ENCODE measurements at places on chromosomes 3 and 15. TPM values are rescaled to one million over a fixed set of nuclear protein-coding genes. Genes with fewer than 3 reads are reported as not detected.

Gene SPTBN5
- polyA plus RNA-seq: 2.0 TPM

Gene WNT5A
- 7.1 TPM for polyA plus RNA-seq

Gene CFAP92
- polyA plus RNA-seq: 0.62 TPM

Gene GOLGA8G
- polyA plus RNA-seq: not detected

Gene BFSP2
- not detected for polyA plus RNA-seq

Gene LRRN1
- 0.87 TPM for polyA plus RNA-seq

Gene ROPN1B
- polyA plus RNA-seq: 0.16 TPM

Gene RHOV
- 4.0 TPM for polyA plus RNA-seq

Gene CNTN4
- polyA plus RNA-seq: 7.2 TPM

Gene NANOGP8
- not detected for polyA plus RNA-seq

Gene HIGD2B
- polyA plus RNA-seq: not detected

Gene ZNF662
- polyA plus RNA-seq: 5.1 TPM

Gene ADAMTS17
- 2.8 TPM for polyA plus RNA-seq

Gene ANKRD34C
- not detected for polyA plus RNA-seq

Gene TMEM158
- polyA plus RNA-seq: 11.2 TPM

Gene SLC27A2
- polyA plus RNA-seq: 1.9 TPM

Gene ACTR8
- polyA plus RNA-seq: 11.3 TPM

Gene MYL3
- polyA plus RNA-seq: 4.0 TPM

Gene SIDT1
- polyA plus RNA-seq: 2.2 TPM

Gene SPATA12
- 0.09 TPM for polyA plus RNA-seq

Gene CTXN2
- polyA plus RNA-seq: 0.06 TPM

Gene TIGIT
- polyA plus RNA-seq: 0.18 TPM

Gene ZPLD1
- polyA plus RNA-seq: not detected

Gene AP3B2
- polyA plus RNA-seq: 2.2 TPM

Gene AGTR1
- polyA plus RNA-seq: 24.8 TPM

Gene FBN1
- polyA plus RNA-seq: 75.5 TPM

Gene USP50
- polyA plus RNA-seq: not detected

Gene XCR1
- polyA plus RNA-seq: 0.77 TPM

Gene RTP1
- not detected for polyA plus RNA-seq

Gene ACOX2
- polyA plus RNA-seq: 25.7 TPM

Gene ABTB1
- polyA plus RNA-seq: 76.6 TPM

Gene SLC12A1
- 0.06 TPM for polyA plus RNA-seq

Gene ZNF501
- 4.1 TPM for polyA plus RNA-seq

Gene SPESP1
- 5.7 TPM for polyA plus RNA-seq

Gene IGDCC3
- polyA plus RNA-seq: 0.13 TPM

Gene ARPP21
- polyA plus RNA-seq: 0.08 TPM
